ENCODE measurements at places on chromosomes 16 and 17.

- DNase-seq: no peak
Measured at GRCh38 chr17:17151055-17151454, 55.1 kb downstream of the PLD6 start.

DNA sequence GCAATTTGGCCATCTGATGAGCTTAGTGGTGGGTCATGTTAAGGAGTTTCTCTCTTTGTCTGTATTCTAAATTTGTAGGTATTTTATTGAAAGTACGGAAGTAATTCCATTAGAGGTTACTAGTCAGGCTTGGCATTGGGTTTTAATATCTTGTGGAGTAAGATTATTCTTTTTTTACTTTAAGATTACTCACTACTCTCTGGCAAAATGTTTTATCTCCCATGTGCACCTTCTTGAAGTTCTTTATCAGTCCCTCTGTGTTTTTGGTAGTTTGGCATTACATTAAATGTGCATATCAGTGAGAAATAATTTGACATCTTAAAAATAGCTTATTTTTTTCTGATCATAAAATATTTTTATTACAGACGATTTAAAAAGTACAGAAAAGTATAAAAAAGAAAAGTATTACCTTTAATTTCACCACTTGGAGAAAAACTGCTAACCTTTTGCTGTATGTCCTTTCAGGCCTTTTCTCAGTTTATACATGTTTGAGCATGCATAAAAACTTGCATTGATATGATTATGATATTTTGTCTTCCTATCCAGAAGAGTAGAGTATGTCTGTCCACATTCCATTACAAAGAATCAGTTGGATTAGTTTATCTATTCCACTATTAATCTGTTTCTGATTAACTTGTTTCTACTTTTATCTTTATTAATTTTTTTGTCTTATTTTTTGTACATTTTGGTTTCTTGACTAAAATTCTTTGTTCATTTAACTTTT is 198.3 kb downstream of the SPECC1 start:
- DNase-seq: no peak

DNA sequence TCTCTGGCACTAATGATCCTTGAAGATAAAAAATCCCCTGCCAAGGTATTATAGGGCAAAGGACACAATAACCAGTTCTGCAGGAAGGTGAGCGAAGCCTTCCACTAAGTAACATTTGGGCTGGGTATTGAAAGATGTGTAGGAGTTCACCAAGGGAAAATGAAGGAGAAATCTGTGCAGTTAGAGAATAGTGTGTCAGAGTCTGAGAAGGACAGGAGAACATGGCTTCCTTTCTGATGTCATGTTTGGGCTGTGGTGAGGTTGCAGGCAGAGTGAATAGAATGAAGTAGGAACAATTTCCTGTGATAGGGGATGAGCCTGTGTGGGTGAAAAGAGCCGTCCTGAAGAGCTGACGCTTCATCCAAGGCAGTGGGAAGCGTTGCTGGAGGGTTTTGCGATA is 24.1 kb upstream of the CIITA start:
- no peak for DNase-seq

DNA sequence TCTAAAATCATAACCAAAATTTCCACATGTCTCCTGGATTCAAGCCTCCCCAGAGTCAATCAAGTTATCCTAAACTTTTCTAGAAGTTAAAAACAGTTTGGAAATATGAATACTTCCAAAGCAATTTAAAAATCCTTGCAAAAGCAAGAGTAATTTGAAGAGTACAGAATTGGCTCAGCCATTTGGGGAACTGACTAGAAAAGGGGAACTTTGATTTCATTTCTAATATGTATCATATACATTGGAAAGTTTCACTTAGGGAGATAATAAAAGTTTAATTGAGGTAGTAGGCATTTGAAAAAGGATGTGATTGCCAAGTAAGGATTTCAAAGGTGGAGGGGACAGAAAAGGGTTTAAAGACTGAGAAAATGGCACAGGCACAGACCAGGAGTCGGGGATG is 9.0 kb upstream of the SLFN12L start:
- DNase-seq: no peak

- DNase-seq: no peak
Measured at GRCh38 chr16:66510711-66511601, 39.0 kb downstream of the TK2 start.

DNA sequence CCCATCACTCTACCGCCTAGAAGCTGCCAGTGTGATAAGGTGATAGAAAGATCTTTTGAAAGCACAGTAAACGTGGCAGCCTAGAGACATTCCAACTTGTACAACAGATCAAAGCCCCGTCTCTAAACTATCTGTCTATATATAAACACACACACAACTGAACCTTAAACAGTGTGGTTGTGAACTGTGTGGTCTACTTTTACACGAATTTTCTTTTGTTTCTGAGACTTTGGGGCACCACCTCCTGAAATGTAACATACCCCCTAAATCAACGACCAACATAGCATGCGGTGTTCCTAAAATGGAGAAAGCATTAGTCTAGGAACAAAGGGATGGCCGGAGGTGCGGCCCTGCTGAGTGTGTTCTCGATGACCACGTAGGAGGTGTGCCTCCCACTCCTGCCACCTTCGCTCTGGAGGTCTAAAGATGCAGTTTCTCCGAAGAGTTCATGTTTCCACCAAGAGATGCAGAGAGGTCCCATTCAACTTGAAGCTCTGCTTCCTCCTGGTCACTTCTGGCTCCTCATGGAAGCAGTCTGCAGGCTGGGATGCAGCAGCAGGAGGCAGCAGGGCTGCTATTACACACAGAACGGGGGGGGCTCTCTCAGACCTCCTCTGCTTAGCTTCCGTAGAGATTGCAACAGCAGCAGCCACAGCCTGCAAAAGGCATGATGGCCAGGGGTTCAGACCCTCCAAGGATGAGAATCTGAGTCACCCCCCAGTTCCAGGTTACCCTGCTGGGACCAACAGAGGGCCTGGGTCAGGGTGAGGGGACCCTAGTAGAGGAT is 22.6 kb upstream of the USP10 start:
- DNase-seq: no peak

GRCh38 chr16:75118943-75119539 is 2.5 kb upstream of the LDHD start:
- no peak for DNase-seq

- DNase-seq: no peak
Measured at GRCh38 chr16:29775742-29776408, 2.2 kb upstream of the ZG16 start.

DNA sequence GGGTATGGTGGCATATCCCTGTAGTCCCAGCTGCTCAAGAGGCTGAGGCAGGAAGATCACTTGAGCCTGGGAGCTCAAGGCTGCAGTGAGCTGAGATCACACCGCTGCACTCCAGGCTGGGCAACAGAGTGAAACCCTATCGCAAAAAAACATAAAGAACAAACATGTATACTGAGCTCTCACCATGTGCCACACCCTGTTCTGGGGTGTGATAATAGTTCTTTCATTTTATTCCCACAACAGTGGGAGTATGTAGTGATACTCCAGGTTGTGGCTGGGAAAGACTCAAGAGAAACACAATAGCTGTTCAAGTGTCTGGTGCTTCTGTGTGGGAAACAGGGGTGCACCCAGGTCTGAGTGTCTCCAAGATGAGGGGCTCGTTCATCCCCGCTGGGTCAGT is 90.7 kb downstream of the SOCS1 start:
- no peak for DNase-seq

- DNase-seq: no peak
Measured at GRCh38 chr17:78537217-78537860, 39.9 kb downstream of the DNAH17 start.

DNA sequence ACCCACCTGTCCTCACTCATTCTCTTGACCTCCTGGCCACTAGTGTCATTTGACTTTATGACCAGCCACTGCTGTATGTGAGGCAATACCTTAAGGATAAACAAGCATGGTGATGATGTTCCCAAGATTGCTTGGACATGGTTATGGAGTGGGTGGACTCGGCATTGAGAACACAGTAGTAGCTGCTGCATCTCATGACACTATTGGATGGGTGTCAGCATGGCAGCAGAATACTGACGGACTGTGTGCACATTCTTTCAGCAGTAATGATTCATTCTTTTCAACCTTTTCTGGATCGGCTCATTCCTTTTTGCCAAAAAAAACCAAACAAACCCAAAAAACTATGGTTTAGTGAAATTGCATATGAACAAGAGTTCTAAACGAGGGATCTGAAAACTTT is 13.5 kb downstream of the SPECC1 start:
- no peak for DNase-seq
